Activated T-cell treated with anti-CD3 and anti-CD28 coated beads for 48 hours (primary cell): ENCODE measurements at places on chromosomes 4 and X.

DNA sequence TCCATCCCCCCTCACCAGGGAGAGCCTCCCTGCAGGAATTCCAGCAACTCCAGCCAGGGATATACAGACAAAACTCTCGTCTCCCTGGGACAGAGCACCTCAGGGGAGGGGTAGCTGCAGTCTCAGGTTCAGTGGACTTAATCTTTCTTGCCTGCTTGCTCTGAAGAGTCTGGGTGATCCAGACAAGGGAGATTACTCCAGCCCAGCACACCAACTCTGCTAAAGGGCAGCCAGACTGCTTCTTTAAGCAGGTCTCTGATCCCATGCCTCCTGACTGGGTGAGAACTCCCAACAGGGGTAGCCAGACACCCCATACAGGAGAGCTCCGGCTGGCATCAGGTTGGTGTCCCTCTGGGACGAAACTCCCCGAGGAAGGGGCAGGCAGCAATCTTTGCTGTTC, 888.7 kb downstream of the RAB28 start:
- DNase-seq: no peak

DNA sequence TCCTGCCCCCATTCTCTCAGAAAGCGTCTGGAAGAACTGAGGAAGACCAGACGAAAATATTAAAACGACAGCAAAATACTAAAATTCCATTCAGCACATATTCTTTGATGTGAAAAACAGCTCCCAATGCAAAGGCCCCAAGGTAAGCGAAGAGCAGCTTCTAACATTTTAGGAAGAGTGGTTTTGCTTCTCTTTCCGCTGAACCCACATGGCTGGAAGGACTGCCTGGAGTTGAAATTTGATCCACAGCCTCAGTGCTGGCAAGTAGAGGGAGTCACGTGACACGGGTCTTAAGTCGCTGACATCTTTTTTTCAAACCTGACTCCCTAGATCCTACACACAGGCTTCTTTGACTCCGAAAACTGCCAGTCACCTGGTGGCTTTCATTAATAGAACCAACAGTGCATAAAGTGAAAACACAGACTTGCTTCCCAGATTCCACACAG, at the start of gene FAM13A:
TSS of gene FAM13A (minus strand) at position 233 of the 446 bp plus-strand sequence. CDS start at position 12, 221 bp downstream.
- no peak for DNase-seq

GRCh38 chrX:40418146-40418812, 162.5 kb upstream of the ATP6AP2 start:
- DNase-seq: no peak

DNA sequence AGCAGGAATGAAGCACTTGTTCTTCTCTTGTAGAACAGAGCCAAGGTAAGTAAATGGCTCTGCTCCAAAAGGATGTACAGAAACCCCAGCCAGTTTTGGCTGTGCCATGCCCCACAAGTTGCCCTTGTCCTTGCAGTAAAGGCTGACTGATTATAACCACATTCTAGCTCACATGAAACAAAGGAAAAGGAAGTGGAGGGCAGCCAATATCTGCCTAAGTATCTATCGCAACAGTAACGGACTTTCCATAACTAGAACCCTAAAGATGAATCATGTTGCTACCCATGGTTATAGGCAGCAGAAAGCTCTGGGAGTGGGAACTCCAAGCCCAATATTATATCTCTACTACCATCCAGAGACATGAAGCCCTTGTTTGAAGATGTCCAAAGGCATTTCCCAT, 95.7 kb downstream of the COMMD8 start:
- DNase-seq: no peak

DNA sequence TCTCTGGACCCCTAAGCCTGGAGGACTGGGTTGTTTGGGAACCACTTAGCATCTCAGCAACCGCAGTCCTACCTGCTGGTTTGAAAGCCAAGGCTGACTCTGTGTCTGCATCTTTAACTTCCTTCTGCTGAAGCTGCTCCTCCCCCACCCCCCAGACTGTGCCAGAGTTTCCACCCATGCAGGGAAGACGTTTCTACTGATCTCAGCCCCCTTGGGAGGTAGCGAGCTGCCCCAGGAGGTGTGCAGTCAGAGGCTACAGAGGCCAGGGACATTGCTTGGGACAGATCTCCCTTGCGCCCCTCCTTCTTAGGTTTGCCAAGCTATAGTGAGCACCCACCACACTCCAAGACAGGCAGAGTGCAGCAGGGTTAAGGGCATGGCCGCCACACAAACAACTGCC, 4.7 kb upstream of the FATE1 start:
- DNase-seq: no peak

GRCh38 chrX:123923211-123923610, 38.3 kb upstream of the STAG2 start:
- no peak for DNase-seq

DNA sequence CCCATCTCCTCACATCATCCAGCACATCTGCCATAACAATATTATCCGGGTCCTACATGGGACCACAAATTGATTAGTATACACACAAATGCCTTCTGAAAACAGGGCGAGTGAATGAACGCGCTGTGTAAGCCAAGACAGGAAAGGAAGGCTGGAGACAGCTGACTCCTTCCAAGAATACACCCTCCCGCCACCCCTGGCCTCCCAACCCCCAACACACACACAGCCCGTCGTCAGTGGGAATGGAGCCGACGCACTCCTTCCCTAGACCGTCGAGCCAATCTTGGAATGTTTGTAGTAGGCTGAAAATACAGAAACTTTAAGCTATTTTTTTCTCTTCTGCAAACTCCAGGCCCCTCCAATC, 319 bp upstream of the MAGEH1 start:
- no peak for DNase-seq

- DNase-seq: no peak
Measured at GRCh38 chr4:57494821-57495220, 384.6 kb upstream of the IGFBP7 start.
